Thyroid gland (tissue), 4 donors: ENCODE measurements at places on chromosomes 3 and 15. TPM values are rescaled to one million over a fixed set of nuclear protein-coding genes. Genes with fewer than 3 reads are reported as not detected.

Gene RAB6B
- total RNA-seq = 4.4 TPM

DNA sequence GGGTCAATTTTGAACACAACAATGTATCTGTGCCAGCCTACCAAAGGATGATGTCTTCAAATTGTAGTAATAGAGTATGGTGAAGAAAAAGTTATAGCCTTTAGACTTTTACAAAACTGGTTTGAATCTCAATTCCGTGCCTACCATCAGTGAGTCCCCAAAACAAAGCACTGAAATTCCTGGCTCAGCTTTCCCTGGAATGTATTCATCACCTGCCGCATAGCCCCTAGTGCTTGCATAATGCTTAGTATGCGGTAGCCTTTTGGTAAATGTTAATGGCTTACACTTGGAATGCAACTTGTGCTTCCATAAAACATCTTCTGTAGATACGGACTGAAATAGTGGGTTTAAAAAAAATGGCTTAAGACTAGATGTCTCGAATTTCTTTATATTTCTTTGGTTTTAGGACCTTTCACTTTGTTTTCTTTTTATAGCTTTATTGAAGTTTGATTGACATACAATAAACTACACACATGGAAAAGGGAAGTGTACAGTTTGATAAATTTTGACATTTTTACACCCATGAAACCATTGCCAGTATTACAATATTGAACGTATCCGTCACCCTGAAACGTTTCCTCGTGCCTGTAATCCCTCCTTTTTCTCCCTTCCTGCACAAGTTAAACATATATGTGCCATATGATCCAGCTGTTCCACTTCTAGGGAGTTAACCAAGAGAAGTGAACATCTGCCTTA is 12.1 kb downstream of the SACM1L start:
- no peak for DNase-seq
- H3K4me3 ChIP-seq = no peak overlapping the region
- no peaks in the 10 kb centered on the region for H3K27me3 ChIP-seq
- H3K36me3 ChIP-seq = no peaks in the 10 kb centered on the region
- no peak overlapping the region for H3K27ac ChIP-seq

- H3K4me3 ChIP-seq = no peak overlapping the region
- no peak for DNase-seq
- no peak overlapping the region for H3K27ac ChIP-seq
These were observed 193.4 kb downstream of the SUCLG2 start for GRCh38 chr3:67460841-67461510.

- no peak overlapping the region for H3K27ac ChIP-seq
- DNase-seq = no peak
- peaks cover 6% of the 10 kb centered on the region for H3K4me1 ChIP-seq
- H3K4me3 ChIP-seq = no peak overlapping the region
These were observed 135.5 kb downstream of the STT3B start for GRCh38 chr3:31668242-31668641.

- no peaks in the 10 kb centered on the region for H3K27me3 ChIP-seq
- no peak overlapping the region for H3K27ac ChIP-seq
- no peak for DNase-seq
- peaks cover 66% of the 10 kb centered on the region for H3K4me1 ChIP-seq
These were observed 115.1 kb downstream of the IQSEC1 start for GRCh38 chr3:12957824-12958792.

- H3K27ac ChIP-seq = no peak overlapping the region
- no peak overlapping the region for H3K4me3 ChIP-seq
- no peaks in the 10 kb centered on the region for H3K27me3 ChIP-seq
- H3K36me3 ChIP-seq = no peaks in the 10 kb centered on the region
These were observed 2.8 kb downstream of the TAGLN3 start for GRCh38 chr3:112001526-112001925.
